Activated naive CD8-positive, alpha-beta T cell treated with anti-CD3 and anti-CD28 coated beads for 36 hours (primary cell): ENCODE measurements at places on chromosomes 5 and 9.

- no peak for DNase-seq
Observed at GRCh38 chr5:72035831-72036230, 71.4 kb upstream of the MAP1B start.

DNA sequence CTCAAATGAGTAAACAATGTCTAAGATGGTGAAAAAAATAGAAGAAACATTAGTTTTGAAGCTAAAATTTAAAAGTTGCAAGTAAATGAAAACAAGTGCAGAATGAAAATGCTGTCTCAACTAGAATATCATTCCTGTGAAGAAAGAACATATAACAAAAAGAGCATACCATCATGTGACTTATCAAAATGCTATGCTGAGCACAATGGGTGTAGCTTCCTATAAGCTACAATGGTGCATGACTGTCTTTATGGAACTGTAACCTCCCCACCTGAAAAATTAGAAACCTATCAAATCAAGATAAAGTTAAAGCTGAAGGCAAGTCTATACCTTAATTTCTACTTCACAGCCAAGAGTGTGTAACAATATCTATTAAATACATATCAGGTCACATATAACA, 192.0 kb downstream of the AP3B1 start:
- no peak for DNase-seq

GRCh38 chr5:77906806-77907205, 130.7 kb upstream of the TBCA start:
- DNase-seq, result no peak

GRCh38 chr5:111641533-111642233, 115.3 kb downstream of the NREP start:
- no peak for DNase-seq

- no peak for DNase-seq
Observed at GRCh38 chr5:142491270-142491669, 166.4 kb upstream of the SPRY4 start.
